ENCODE measurements at places on chromosomes 6 and 20.
A peak's percentile ranks its signal among the peaks of the same experiment; 100 is the strongest.

DNA sequence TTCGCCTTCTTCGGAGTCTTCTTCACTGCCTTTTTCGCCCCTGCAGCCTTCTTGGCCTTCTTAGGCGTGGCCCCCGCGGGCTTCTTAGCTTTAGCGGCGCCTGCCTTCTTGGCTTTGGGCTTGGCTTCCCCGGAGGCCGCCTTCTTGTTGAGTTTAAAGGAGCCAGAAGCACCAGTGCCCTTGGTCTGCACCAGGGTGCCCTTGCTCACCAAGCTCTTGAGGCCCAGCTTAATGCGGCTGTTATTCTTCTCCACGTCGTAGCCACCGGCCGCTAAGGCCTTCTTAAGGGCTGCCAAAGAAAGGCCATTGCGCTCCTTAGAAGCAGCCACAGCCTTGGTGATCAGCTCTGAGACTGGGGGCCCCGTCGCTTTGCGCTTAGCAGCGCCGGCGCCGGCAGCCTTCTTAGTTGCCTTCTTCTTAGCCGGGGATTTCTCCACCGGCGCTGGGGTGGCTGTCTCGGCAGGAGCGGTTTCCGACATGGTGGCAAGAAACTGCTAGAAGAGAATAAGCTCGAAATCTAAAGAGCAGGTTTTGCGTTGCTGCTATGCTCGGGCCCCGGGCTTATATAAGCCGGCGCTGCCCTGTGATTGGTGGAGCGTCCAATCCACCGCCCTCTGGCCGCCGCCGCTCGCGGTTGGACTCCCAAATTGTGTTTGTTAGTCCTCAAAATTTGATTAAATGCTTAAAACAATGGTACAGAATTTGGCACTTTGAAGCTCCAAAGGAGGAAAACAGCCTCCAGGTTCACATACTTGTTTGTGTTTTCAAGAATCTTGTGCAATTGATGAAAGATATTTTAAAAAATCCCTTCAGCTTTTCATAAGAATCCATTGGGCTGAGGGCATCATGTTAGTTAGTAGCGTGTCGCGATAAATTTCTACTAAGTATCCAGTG is 44.9 kb downstream of the OR2B2 start:
- ATAC-seq, result peak; percentile 47

GRCh38 chr6:31710523-31711219 is 4.0 kb downstream of the LY6G6F start:
- no peak for ATAC-seq

GRCh38 chr20:59608396-59608795 is 4.1 kb downstream of the PHACTR3 start:
- ATAC-seq, result no peak

- ATAC-seq, result peak; percentile 37
These were observed 11.5 kb upstream of the MEP1A start for GRCh38 chr6:46781478-46782378.

GRCh38 chr6:156889469-156889868 is 112.3 kb downstream of the ARID1B start:
- ATAC-seq, result no peak

All from activated T-helper 17 cell treated with anti-CD3 and anti-CD28 coated beads, Interleukin-2, amount 50 U/mL, for 72 hours (primary cell).